ENCODE measurements at places on chromosomes 16 and 17. TPM values are rescaled to one million over a fixed set of nuclear protein-coding genes. Genes with fewer than 3 reads are reported as not detected.

GRCh38 chr16:83393196-83393981 lies 414.4 kb upstream of the HSBP1 start:
- no peak for DNase-seq

DNA sequence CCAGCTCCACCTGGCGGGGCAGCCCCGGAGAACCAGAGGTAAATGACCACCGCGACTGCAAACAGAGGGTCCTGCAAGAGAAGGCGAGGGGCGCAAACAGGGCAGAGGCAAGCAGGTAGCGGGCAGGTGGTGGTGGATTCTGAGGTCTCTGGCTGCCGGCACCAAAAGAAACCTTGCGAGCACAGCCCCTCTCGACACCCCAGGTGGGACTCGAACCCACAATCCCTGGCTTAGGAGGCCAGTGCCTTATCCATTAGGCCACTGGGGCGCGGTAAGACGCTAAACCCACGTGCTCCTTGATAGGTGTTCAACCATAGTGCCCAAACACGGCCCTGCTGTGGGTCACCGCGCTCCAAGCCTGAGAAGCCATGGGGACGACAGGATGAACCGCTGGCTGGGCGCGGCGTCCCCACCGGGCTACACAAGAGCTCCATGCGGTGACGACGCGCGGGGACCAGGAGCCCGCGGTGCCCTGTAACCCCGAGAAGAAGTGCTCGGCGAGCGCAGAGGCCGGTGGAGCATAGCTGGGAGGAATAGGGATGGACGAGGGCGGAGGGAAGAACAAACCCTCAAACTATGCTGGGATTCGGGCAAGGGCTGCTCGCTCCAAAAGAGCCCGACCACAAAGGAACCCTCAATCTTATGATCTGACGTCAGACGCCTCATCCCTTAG lies 12.4 kb downstream of the ATP5PD start:
- peak; percentile 72 for DNase-seq

PLEKHG4 gene
- 3.0 TPM for polyA plus RNA-seq

QPRT gene
- polyA plus RNA-seq, result 3.9 TPM

MRPL27 gene
- 36.8 TPM for polyA plus RNA-seq

CA5A gene
- not detected for polyA plus RNA-seq

CES3 gene
- 0.37 TPM for polyA plus RNA-seq
